ENCODE measurements at places on chromosomes 4 and X.

GRCh38 chr4:113673450-113673849 is 88.1 kb downstream of the CAMK2D start:
- no peak for DNase-seq

GRCh38 chr4:169745291-169745690 is 12.5 kb downstream of the HPF1 start:
- DNase-seq = no peak

- DNase-seq = peak; percentile 27
These were observed 19.1 kb upstream of the S100P start for GRCh38 chr4:6674500-6675149.

GRCh38 chr4:156962528-156962974 is 9.0 kb downstream of the PDGFC start:
- no peak for DNase-seq

- DNase-seq = no peak
These were observed 40.4 kb downstream of the CPEB2 start for GRCh38 chr4:15042529-15043167.

DNA sequence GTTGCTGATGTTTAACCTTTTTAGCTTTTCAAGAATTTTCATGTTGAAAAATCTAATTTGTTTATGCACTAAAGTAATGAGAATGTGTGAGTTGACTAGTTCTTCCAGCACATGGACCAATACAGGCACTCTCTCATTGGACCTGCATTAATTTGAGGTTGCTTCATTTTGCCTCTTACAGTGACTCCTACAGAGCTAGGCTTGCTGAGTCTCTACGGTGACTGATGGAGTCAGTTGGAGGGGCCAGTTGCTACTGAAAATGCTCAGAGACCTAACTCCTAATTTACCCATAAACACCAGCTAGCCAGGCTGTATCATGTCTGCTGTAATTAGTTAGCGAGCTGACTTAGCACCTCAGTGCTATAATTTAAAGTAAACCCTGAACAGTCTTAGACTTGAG is 10.9 kb downstream of the MTHFD2L start:
- DNase-seq = no peak

- no peak for DNase-seq
These were observed 93.8 kb downstream of the HDAC8 start for GRCh38 chrX:72478853-72479252.

- DNase-seq = no peak
These were observed 83.6 kb downstream of the CRMP1 start for GRCh38 chr4:5809216-5809776.

- DNase-seq = no peak
These were observed 531 bp downstream of the DGKQ start for GRCh38 chr4:972651-973424.

DNA sequence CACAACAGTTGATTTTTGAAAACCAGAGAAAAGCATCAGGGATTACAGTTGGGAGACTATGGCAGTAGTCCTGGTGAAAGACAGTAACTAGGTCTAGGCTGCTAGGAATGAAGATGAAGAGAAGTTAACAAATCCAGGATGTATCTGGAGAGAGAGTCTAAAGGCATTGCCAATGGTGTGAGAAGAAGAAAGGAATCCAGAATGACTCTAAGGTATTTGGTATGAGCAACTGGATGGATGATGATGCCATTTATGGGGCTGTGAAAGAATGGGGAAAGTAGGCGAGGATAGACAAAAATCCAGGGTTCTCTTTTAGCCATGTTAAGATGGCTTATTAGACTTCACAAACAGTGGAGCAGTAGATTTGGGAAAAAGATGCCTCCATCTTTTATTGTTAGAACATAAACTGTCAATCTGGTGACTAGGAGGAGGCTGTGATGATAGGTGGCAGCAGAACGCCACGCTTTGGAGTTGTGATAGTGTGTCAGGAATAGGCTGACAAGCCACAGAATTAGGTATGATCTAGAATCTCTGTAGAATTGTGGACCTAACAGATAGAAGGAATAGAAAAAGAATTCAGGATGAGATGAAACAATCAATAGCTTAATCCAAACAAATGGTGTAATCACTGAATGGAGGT is 27.3 kb upstream of the JADE1 start:
- no peak for DNase-seq

GRCh38 chr4:6840062-6840976 is 57.8 kb downstream of the KIAA0232 start:
- no peak for DNase-seq

DNA sequence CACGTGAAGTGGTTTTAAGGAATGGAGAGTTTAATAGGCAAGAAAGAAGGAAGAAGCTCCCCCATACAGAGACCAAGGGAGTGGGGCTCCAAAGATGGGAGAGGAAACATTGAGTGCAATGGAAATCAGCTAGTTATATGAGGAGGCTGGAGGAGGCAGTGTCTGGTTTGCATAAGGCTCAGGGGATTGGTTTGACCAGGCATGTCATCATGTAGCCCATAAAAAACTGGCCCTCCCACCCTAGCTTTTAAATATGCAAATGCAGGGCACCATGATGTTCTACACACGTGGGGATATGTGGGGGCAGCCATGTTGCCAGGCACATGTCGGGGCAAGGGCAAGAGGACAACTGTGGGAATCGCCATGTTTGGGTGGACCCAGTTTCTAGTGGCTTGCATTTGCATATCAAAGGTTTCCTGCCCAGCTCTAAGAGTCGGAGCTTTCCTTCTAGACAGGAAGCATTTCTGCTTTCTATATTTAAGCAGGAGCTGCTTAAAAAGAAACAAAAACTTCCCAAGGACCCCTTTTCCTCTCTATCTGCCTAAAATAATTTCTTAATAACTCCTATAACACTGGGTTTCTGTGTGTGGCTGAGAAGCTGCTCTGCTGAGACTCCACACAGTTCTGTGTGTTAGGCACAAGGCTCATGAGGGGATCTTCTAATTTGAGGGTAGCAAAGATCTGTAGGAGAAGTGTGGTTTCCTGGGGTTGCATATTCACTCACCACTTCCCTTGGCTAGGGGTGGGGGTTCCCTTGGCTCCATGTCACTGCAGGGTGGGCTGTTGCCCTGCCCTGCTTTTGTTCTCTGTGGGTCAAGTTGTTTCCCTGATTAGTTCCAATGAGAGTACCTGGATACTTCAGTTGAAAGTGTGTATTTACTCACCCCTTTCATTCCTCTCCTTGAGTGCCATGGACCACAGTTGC is 113.5 kb downstream of the VSIG4 start:
- DNase-seq = no peak

- peak; percentile 24 for DNase-seq
These were observed 55.1 kb upstream of the PGAM4 start for GRCh38 chrX:78024349-78025059.

- DNase-seq = no peak
These were observed 23.9 kb downstream of the APOO start for GRCh38 chrX:23883737-23884354.

DNA sequence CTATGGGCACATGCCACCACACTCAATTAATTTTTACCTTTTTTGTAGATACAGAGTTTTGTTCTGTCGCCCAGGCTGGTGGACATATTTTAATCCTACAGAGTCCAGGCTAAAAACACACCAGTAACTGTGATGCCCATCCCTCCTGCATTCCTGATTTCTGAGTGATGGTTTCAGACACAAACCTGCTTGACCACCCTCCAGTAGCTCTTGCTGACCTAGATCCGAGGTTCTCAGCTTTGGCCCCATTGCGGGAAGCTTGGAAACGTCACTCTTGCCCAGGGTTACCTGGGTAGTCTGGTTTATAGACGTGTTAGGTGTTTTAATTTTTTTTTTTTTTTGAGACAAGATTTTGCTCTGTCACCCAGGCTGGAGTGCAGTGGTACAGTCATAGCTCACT is 7.5 kb downstream of the CD99 start:
- DNase-seq = no peak

DNA sequence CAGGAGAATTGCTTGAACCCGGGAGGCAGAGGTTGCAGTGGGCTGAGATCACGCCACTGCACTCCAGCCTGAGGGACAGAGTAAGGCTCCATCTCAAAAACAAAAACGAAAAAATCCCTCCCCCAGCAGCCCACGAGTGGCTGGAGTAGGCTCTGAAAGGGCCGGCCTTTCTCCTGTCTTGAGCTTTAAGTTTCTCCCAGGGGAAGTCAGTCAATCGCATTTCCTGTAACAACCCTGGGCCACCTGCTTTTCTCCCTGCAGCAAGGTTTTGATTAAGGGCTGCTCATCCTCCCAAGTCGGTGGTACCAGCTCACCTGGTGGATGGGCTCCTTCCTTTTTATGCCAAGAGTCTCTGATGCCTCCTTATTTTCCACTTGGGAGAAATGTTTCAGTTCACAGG is 2.0 kb upstream of the NYX start:
- no peak for DNase-seq

GRCh38 chr4:184280591-184281071 is 63.0 kb upstream of the ENPP6 start:
- no peak for DNase-seq

DNA sequence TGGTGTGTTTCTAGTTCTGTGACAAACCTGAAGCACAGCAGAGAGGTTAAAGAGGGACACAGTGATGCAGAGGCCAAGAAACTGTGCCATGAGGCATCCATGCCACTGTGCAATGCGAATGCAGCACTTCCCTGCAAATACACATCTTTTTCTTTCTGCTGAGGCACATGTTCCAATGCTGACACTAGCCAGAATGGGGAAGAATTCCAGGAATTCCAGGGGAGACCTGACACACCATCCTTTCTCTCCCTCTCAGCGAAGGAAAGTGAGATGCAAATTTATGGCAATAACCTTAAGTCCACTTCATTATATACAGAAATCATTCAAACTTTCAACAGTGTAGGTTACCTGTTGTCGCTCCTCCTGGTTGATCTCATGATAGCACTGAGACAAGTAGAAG is 204.8 kb downstream of the LDB2 start:
- DNase-seq = no peak

- DNase-seq = no peak
These were observed 758.2 kb upstream of the NDST4 start for GRCh38 chr4:115871596-115871995.

GRCh38 chrX:44937606-44938005 is 64.6 kb downstream of the KDM6A start:
- DNase-seq = no peak

- DNase-seq = no peak
These were observed 69.7 kb downstream of the REELD1 start for GRCh38 chr4:146283758-146284651.

DNA sequence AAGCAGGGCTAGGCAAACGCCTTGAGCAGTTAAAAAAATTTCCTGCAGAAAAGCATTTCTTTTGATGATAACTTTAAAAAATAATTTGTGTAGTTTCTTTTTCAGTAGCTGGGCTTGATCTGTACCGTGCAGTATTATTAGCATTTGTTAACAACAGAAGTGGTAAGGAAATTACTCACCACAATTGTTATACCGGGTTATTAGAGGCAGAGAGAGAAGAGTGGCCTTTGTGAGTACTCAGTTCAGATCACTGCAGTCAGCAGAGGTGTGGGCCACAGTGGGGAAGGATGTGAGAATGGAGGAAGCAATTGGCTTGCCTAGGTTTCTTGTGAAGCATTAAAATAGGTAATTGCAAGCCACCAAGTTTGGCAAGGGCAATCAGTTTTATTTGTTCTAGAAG is 14.3 kb upstream of the IL21 start:
- no peak for DNase-seq

- DNase-seq = no peak
These were observed 927.5 kb upstream of the INTU start for GRCh38 chr4:126705266-126705665.

DNA sequence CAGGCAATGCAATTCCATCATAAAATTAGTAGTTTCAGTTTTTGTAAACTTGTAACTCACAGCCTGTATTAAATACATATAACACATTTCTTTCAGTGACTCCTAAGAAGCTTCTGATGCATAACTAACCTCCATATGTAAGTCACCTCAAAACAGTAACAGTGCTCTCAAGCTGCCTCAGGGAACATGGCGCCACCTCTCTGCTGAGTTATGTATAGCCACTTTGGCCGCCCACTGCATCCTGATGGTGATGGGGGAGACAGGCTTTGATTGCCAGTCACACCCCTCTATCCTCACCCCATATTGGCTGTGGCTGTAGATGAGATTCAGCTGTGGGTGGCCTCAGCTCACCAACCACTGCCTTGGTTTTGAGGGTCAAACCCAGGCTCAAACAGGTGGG is 54.3 kb downstream of the LRBA start:
- no peak for DNase-seq

GRCh38 chrX:11309220-11309619 is 16.0 kb downstream of the AMELX start:
- no peak for DNase-seq

DNA sequence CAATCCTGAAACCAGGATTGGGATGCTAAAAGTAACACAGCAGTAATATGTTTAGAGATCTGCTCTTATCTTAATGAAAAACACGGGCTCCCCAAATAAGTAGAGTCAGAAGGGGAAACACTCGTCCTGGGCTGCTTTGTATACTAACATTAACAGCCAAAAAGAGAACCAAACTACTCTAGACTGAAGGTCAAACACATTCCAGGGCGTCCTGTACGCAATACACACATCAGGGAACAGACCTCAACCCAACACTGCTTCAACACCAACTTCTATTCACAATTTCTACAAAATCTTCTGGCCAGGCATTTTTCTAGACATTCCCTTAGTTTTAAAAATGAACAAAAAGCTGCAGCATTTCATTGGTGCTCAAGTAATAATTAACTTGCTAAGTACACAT is 21.4 kb downstream of the FAT1 start:
- DNase-seq = no peak

GRCh38 chr4:90245837-90246236 is 118.6 kb downstream of the CCSER1 start:
- no peak for DNase-seq

DNA sequence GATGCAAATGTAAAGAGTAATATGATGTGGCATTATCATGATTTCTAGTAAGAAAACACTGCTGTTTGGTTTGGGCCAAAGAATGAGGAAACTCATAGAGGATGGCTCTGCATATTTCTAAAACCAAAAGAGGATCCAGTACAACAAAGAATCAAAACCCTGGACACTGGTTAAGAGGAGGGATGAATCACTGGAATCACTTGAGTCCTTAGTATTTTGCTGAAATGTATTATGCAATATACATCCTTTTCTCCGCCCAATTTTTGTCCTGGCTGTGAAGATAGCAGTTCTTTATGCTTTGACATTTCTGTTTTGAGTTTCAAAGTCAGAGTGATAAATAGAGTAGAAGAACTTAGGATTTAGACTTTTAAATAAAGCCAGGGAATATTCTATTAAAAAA is 345.9 kb downstream of the PACRGL start:
- DNase-seq = no peak

- DNase-seq = peak; percentile 17
These were observed 46.2 kb downstream of the SMARCA5 start for GRCh38 chr4:143559757-143560147.

DNA sequence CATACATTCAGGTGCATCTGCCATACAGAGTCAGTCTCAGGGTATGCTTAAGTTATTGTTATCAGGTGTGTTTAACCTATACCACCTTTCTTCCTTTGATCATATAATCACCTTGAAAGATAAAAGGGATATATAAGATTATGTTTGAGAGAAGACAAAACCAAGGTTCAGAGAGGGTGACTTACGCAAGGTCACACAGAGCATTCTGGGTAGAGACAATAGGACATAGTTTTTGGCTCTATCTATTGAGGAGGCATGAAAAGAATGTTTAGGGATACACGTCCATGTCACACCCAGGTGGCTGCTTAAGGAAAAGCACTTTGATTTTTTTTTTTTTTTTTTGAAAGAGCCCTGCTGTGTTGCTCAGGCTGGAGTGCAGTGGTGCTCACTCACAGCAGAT is 327.1 kb upstream of the RPS6KA3 start:
- no peak for DNase-seq

Data from NCI-H510A treated with DMSO at 0.1 percent for 48 hours (cell line).